ENCODE measurements at places on chromosomes 16 and 17. TPM values are rescaled to one million over a fixed set of nuclear protein-coding genes. Genes with fewer than 3 reads are reported as not detected.

- no peak for DNase-seq
Measured at GRCh38 chr16:60681043-60681442, 1355.2 kb downstream of the CDH8 start.

GRCh38 chr17:32671896-32672295 lies 185.1 kb downstream of the CDK5R1 start:
- no peak for DNase-seq

GRCh38 chr16:12268606-12269005 lies 292.1 kb downstream of the SNX29 start:
- DNase-seq = no peak

DNA sequence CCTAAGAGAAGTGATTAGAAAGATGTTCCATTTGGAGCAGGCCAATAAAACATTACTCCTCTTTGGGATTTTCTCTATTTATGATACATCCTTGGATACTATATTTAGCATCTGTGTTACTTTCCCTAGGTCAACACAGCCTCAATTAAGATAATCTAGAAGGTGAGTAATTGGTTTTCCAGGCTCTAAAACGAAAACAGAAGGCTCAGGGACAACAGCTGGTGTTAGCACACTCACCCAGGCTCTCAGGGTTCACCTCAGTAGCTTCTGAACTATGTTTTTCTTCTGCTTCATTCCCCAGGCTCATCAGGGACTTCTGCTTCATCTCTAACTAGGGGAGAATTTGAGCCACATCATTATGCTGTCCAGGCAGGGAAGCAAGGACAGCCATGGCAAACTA lies 76.6 kb downstream of the ZZEF1 start:
- no peak for DNase-seq

- DNase-seq = peak; percentile 47
Measured at GRCh38 chr17:10792151-10792550, 11.7 kb downstream of the TMEM238L start.

- DNase-seq = peak; percentile 67
Measured at GRCh38 chr17:72826602-72827001, 265.9 kb downstream of the SLC39A11 start.

GRCh38 chr17:48024149-48025039 lies 13.2 kb downstream of the COPZ2 start:
- DNase-seq = peak; percentile 41

- DNase-seq = no peak
Measured at GRCh38 chr17:8222380-8222629, 11.9 kb upstream of the AURKB start.

DNA sequence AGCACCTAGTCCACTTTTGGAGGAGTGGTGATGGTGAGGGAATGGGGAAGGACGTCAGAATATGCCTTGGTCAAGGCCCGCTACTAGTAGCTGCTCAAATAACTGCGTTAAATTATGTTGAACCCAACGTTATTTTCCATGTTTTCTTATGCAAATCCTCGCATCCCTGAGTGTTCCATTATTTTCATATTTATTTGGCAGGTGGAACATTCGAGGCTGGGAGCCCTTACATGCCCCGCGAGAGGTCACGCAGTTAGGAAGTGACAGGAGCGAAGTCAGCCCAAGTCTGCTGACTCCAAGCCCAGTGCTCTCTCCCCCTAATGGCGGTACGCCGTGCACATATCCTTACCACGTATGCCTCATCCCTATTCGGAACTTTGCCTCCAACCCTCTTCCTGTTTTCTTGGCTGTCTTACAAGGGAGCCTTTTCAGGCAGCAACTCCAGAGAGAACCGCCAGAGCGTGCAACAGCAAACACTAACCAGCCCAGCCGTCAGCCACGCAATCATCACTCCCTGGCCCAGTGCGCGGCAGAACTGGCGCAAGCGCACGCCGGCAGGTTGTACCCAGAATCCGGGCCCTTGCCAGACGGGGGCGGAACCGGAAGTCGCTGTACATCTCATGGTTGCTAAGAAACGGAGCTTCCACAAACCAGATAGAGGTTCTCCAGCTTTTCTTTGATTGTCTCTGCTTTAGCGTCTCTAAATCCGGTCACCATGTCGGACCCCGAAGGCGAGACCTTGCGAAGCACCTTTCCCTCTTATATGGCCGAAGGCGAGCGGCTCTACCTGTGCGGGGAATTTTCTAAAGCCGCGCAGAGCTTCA lies at the start of gene ODAD4:
Gene ODAD4, plus strand, starts transcription at position 609 of the 824 bp plus-strand sequence. Its CDS starts 107 bp downstream, at position 716.
- DNase-seq = peak; percentile 95

GRCh38 chr17:47956791-47957590 lies 692 bp downstream of the PRR15L start:
- no peak for DNase-seq

DNA sequence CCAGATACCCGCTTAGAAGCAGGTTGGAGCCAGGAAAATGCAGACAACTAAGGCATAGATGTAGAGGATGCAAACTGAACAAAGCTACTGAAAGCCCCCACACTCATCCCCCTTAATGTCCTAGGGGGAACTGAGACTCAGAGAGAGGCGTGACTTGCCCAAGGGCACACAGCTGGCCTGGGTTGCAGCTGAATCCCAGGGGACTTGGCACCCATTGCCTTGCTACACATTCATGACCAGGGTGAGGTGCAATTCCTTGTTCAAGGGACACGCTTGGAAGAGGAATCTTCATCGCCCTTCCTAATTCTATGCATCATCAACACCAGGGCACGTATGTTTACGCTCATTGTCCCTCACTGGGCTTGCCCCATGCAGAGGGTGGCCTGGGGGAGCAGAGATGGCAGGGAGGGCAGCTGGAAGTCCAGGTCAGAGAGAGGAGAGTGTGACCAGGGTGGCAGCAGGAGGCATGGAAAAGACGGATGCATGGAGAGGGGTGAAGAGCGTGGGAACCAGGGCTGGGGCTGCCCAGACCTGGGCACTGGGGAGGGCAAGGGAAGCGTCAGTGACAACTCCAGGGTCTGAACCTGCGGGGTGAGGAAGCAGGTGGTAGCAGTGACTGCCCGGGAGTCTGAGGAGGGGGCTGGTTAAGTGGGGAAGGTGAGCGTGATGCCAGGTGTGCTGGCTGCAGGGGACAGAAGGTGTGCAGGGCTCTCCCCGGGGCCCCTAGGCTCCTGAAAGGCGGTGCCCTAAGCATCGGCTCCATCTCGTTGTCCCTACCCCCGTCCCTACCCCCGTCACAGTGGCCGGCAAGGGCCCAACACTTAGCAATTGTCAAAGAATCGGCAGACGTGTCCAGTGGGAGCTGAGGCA lies 267.1 kb upstream of the TNRC6C start:
- DNase-seq = no peak

GRCh38 chr16:53598511-53599275 lies 95.7 kb upstream of the AKTIP start:
- DNase-seq = peak; percentile 76

GRCh38 chr16:58299757-58300349 lies 5.0 kb upstream of the PRSS54 start:
- DNase-seq = no peak

DNA sequence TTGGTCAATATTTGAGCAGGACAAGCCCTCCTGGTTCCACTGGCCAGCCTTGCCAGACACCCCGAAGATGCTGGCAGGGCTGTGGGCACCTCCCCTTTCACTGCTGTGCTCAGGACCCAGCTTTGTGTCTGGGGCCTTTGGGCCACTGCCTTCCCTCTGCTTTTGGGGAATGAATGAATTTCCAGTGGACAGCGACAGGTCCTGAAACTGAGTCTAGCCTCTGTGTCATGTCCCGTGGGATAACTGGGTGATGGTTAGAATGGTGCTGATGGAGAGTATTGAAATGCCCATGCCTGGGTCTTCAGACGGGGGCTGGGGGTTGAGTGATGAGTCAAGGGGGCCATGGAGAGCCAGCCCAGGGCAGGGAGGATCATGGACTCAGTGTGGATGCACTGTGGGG lies 135.8 kb downstream of the FOXL1 start:
- DNase-seq = no peak

- DNase-seq = no peak
Measured at GRCh38 chr16:49696414-49697101, 159.4 kb downstream of the ZNF423 start.

- DNase-seq = no peak
Measured at GRCh38 chr17:71511266-71511995, 609.4 kb upstream of the SOX9 start.

GRCh38 chr16:12426122-12426521 lies 377.6 kb downstream of the CPPED1 start:
- DNase-seq = peak; percentile 7

GRCh38 chr16:15973421-15973820 lies 24.0 kb downstream of the ABCC1 start:
- DNase-seq = no peak

DNA sequence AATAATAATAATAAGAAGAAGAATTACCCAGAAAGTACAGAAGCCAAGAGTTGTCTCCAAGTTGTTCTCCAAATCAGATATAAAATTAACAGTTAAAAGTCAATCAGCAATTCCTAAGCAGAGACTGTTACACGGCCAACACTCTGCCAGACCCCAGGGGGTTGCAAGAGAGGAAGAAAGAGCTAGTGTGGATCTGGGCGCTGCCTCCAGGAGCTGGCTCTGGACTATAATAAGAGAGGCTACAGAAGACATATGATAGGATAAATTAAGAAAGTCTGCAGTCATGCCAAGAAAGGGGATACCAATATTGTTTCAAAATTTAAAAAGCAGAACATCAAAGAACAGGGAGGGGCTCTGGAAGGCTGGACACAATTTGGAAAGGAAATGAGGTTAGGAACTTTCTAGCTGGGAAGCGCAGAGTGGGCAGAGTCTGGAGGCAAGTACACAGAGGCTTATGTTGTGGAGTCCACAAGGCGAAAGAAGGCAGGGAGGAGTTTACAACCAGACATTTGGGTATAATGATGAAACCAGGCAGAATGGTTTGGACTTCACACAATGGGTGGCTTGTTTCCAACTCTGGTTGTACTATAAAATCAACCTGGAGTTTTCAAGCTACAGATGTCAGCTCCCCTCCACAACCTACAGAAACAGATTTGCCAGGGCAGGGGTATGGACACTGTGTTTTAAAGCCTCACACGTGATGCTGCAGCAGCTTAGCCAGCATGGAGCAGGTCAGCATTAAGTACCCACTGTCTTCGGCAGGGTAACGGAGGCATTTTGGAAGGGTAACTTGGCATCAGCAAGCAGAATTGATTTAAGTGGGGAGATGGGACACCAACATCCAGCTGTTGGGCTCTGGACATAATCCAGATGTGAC lies 49.4 kb downstream of the SLC39A11 start:
- DNase-seq = peak; percentile 6

DNA sequence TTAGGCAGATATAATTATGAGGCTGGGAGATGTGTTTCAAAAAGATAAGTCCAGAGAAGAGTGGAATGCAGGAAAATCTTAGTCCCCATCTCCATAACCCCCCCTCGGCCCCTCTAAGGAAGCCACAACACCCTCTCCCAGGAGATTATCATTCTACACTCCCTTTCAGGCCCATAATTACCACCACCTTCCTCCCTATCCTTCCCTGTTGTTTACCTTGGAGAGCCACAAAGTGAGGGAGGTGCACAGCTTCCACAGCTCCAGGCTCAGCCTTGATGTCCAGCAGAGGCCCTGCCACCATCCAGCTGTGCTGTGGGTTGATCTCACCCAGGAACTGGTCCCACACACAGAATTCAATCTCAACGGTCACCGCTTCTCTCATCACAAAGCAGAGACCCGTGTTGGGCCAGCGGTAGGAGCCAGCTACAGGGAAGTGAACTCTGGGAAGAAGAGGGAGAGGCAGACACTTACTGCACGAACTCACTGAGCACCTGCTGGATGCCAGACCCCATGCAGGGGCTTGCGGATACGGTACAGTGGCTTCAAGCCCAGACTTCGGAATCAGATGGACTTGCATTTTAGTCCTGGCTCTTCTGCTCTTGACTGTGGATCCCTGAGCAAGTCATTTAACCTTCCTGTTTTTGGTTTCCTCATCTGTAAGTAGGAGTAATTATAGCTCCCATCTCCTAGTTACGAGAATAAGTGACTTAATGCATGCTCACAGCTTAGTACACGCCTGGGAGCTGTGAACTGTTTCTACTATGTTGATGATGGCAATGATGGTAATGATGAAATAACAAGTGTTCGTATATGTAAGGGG lies 44.1 kb downstream of the MIS12 start:
- DNase-seq = no peak

DNA sequence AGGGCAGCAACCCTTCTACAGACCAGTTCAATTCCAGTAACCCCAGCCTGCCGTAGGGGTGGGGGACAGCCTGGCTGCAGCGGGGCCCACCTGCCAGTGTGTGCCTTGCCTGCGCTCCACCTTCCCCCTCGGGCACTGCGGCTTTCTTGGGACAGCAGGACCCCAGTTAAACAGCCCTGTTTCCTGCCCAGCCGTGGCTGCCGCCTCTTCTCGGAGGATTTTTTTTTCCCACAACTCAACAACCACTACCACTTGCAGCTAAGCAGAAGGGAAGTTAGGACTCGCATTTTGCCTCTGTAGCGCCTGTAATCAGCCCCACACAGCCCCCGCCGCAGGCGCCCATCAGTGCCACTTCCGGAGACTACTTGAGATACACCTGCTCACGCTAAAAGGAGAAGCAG lies 76.1 kb downstream of the RAI1 start:
- no peak for DNase-seq

DNA sequence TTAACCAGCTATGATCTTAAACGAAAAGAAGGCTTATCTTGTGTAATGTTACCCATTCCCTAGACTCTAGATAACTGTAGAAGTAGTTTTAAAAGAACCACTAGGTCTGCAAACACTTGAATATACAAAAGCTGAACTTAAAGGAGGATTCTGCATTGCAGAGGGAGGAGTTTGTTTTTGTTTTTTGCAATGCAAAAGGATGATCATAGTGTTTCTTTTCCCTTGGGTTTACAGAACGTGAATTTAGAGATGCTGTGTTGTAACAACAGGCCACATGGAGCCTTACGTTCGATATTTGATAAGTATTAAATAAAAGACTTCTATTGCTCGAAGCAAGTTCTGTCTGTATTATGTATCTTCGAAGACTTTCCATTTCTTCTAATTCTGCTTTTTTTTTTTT lies 77.6 kb downstream of the CHD9 start:
- no peak for DNase-seq

GRCh38 chr16:25988084-25988483 lies 296.3 kb downstream of the HS3ST4 start:
- DNase-seq = no peak

DNA sequence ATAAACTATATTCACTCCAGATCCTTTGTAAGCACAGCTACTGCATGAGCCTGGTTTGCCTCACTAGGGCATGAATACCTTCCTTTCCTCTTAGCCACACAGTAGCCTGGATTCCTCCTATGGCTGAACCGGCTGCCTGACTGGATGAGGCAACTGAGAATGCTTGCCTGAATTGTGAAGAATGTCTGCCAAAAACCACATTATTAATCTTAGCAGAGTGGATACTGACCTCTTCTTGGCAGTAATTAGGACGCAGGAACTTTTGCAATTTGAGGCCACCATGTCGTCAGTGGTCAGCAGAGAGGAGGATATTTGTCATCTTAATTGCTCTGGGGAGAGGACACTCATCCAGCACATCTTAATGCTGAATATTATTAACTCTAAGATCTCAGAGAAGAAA lies 651.8 kb upstream of the GOT2 start:
- DNase-seq = no peak

Gene LGALS9B
- total RNA-seq = not detected

Gene ACSM5
- total RNA-seq = 6.7 TPM

Gene NPB
- total RNA-seq = 0.25 TPM

Gene ABCC12
- total RNA-seq = not detected

Gene OGFOD3
- total RNA-seq = 48.7 TPM

Gene KRTAP4-3
- total RNA-seq = not detected

Gene MAPT
- under 0.01 TPM for total RNA-seq

Gene ZG16
- not detected for total RNA-seq

Gene KRT36
- total RNA-seq = not detected

Gene CSH2
- total RNA-seq = not detected

Gene GPRC5C
- 345 TPM for total RNA-seq

Gene SMIM5
- total RNA-seq = 0.20 TPM

Gene CDYL2
- 12.0 TPM for total RNA-seq

Gene ZFP3
- 1.6 TPM for total RNA-seq

Gene CAPNS2
- 0.17 TPM for total RNA-seq

Gene SPIRE2
- total RNA-seq = 1.4 TPM

Gene CNGB1
- total RNA-seq = 0.35 TPM

All from renal cortical epithelial cell (primary cell).